ENCODE measurements at places on chromosomes 11 and 22.

- no peak for ATAC-seq
These were observed 197.9 kb downstream of the BRD1 start for GRCh38 chr22:49629586-49630447.

DNA sequence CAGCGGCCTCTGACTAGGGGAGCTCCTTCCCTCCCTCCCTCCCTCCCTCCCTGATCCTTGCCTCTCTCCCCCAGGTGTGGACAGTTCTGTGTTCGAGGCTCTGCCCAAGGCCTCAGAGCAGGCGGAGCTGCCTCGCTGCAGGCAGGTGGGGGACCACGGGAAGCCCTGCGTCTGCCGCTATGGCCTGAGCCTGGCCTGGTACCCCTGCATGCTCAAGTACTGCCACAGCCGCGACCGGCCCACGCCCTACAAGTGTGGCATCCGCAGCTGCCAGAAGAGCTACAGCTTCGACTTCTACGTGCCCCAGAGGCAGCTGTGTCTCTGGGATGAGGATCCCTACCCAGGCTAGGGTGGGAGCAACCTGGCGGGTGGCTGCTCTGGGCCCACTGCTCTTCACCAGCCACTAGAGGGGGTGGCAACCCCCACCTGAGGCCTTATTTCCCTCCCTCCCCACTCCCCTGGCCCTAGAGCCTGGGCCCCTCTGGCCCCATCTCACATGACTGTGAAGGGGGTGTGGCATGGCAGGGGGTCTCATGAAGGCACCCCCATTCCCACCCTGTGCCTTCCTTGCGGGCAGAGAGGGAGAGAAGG lies 11.1 kb upstream of the POU2F3 start:
- ATAC-seq, result no peak

- ATAC-seq, result peak; percentile 86
These were observed at the start of gene GRK3 for GRCh38 chr22:25564320-25564978. Gene GRK3 (plus strand): TSS chr22:25564675. CDS start chr22:25565041, 366 bp downstream.

DNA sequence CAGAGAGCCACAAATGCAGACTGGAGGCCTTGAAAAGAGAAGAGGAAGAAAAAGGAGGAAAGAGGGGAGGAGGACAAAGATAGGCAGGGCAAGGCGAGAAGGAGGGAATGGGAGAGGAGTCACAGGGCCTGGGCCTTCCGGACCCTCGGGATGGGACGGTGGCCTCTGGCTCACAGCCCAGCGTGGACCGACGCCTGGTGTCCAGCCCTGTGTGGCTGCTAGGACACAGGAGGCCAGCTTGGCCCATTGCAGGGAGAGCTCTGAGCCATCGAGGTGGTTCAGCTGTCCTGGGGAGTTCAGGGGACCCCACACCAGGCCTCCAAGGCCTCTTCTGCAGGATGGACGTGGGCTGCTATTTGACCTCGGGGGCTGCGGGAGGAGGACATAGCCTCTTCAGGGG lies 9.4 kb downstream of the MYO7A start:
- ATAC-seq, result no peak

GRCh38 chr11:69011624-69012091 lies 1.4 kb downstream of the MRGPRF start:
- no peak for ATAC-seq

- no peak for ATAC-seq
These were observed 7.2 kb upstream of the TMEM135 start for GRCh38 chr11:87030458-87031054.

- no peak for ATAC-seq
These were observed 45.1 kb downstream of the CEP57 start for GRCh38 chr11:95835351-95835750.

DNA sequence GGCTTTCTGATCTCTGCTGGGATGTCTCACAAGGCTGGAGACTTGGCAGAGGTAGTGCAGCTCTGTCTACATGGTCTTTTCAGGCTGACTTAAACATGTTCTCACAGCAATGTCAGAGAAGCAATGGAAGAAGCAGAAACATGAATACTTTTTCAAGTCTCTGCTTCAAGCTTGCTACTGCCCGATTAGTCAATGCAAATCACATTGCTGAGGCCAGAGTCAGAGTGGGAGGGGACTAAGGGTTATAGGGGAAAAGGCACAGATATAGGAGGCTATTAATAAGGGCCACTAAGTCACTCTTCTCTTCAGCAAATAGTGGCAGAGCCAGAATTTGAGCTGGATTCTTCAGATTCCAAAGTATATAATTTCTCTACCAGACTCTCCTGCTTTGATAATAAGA lies 390.5 kb downstream of the TMEM135 start:
- no peak for ATAC-seq

DNA sequence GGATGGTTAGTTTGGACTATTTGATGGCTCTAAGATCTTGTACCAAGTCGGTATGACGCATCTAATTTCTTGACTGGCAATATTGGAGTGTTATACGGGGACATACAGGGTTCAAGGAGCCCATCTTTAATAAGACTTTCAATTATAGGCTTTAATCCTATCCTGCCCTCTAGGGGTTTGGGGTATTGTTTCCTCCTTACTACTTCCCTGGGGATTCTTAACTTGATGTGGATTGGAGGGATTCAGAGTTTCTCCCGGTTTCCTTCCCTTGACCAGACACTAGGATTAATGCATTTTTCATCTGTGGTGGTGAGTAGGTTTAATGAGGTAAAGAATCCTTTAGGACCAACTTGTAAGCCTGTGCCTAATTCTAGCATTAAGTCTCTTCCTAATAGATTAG lies 18.8 kb downstream of the CYP2D6 start:
- ATAC-seq, result no peak

DNA sequence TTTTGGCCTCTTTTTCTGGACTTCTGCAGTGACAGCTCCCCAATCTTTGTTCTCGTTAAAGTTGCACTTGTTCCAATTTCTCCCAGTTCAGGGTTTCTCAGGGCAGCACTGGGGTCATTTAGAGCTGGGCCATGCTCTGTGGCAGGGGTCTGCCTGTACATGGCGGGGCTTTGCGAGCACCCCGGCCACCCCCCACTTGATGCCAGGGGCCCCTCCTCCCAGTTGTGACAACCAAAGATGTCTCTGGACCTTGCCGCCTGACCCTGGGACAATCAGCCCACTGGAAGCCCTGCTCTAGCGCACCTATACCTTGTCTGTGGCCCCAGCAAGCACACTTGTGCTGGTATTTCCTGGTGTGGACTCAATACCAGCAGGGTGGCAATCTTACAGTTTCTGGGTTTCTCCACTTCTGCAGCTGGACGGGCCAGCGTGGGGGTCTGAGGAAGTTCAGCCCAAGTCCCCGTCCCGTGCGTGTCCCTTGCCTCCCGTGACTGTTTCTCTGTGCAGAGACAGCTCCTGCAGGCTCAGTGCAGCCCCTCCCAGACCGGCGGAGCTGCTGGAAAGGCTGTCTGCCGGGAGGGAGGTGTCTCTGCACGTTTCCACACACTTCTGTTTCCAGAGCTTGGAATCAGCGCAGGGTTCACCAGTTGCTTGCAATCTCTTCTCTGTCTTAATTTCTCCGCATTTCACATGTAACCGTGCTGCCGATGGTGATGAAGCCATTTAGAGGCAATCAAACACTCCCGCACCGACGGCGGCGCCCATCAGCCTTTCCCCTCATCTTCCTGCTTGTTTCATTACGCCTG lies 1328.9 kb downstream of the BRD1 start:
- ATAC-seq, result no peak

- ATAC-seq, result no peak
These were observed 119.4 kb downstream of the ARHGAP8 start for GRCh38 chr22:44871782-44872181.

- ATAC-seq, result peak; percentile 48
These were observed 8.1 kb downstream of the PC start for GRCh38 chr11:66950112-66950535.

DNA sequence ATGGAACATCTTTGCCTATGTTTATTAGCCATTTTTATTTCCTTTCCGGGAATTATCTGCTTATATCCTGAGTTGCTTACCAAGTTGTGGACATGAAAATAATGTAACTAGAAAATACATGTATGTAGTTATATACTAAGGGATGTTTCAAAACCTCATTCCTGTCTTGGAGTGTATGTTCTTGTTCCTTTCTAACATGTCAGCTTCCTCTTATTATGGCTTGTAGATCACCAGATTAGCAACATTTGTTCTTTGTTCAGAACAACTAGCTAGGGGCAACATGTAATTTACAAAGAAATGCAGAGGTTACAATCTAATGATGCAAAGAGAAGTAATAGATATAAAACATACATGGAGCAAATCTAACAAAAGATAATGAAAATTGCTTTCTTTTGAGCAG lies 13.1 kb upstream of the TMEM123 start:
- no peak for ATAC-seq

GRCh38 chr11:22432291-22433093 lies 94.3 kb downstream of the SLC17A6 start:
- ATAC-seq, result peak; percentile 53

DNA sequence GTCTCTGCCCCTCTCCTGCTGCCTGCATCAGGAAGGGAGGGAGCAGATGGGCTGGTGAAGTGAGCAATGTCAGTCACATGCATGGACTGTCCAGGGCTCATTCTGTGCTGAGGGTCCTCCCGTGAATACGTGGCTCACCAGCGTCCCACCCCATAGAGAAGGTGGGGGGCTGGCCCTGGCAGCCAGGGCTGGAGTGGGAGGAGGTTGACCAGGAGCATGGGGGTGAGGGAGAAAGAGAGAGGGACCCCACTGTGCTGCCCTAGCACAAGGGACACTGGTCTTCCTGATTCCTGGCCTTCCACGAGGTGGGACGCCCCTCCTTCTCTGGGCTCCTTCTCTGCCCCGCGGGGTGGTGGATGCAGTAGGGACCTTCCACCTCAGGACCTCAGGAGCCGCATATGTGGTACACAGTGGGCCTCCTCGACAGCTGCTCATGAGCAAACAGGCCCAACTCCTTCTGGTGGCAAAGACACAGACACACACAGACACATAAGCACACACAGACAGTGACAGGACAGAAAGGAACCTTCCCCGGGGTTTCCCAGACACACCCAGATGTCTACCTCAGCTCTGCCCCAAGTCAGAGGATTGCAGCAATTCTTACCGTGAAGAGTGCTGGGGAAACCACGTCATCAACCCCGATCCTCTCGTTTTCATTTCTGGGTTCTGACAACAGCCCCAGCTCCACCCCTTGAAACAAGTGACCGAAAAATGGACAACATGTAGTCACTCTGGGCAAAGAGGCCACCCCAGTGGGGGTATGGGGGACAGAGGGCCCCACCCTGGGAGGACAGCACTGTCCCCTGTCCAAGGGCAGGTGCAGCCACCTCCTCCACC lies 3.6 kb upstream of the APOBEC3A start:
- ATAC-seq, result no peak

- ATAC-seq, result no peak
These were observed 31.0 kb downstream of the TMPRSS5 start for GRCh38 chr11:113675003-113675561.

DNA sequence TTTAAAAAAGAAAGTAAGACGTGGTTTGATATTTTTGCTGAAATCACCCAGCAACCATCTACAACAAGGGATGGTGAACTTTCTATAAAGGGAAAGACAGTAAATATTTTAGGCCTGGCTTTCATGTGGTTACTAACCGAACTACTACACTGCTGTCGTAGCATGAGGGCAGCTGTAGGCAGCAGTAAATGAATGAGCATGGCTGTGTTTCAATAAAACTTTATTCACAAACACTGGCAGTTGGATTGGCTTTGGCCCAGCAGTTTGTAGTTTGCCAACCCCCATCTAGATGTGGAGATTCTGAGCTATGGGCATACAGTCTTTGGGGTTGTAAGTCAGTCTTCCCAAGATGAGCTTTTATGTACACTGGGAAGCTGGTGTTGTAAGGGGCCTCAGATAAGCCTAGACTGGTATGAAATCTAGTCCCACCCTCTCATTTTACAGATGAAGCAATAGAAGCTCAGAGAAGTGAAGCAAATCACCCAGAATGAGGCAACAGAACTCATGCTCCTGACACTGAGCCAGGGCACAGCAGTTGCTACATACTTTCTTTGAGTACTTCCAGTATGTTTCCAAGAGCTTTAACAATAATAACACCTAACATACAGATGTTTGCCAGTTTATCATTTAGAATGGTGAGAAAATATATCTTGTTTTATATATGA lies 204.4 kb downstream of the ADAMTS15 start:
- peak; percentile 88 for ATAC-seq

DNA sequence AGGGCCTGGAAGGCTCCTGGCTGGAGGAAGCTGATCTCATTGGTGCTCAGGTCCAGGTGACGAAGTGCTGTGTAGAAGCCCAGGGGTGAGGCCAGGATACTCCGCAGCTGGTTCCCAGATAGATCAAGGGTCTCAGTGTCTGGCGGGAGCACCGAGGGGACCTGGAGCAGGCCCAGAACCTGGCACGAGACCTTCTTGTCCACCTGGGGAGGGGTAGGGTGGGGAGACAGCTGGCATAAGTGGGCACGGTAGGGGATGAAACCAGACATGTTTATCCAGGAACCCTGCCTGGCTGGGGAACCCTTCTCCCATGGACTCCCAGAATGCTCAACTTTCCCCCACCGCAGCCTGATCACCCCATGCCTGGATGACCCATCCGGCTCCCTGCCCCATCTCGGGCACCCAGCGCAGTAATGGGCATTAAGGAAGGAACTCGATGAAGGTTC lies 9.2 kb downstream of the LRRC32 start:
- no peak for ATAC-seq

GRCh38 chr22:21449531-21450319 lies 17.5 kb upstream of the TMEM191C start:
- ATAC-seq, result no peak

- ATAC-seq, result peak; percentile 79
These were observed 104.5 kb downstream of the UVRAG start for GRCh38 chr11:75919525-75919924.

DNA sequence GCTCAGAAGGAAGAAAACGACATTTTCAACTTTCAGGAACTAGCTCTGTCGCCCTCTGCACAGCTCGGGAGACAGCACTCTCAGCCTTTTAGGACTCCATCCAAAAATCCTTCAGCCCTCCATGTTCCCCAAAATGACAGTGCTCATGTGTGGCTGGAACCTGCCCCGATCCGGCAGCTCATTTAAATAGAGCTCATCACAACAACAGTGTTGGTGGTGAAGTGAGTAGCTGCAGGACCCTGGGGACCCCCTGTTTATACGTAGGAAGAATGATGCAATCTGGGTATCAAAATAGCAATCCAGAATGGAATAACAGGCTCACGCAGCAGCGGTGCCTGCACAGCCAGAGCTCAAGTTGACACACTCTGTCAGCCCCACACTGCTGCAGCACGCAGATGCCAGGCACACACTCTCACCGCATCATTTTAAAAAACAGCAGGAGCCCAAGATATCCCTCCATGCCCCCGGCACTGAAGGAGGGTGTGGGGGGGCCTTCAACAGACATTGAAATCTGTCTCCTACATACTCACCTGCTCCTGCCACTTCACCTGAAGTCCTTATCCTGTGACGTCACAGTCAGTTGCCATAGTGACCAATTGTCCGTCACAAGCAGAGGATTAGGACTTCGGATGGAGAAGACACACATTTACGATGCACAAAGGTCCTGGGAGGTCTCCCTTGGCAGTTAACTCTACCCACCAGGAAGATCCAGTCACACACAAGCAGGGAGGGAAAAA lies 24.0 kb downstream of the TRIM66 start:
- peak; percentile 48 for ATAC-seq

- ATAC-seq, result no peak
These were observed 4.7 kb downstream of the YDJC start for GRCh38 chr22:21624880-21625791.

- peak; percentile 48 for ATAC-seq
These were observed 43.7 kb downstream of the MED15 start for GRCh38 chr22:20550851-20551744.

Measured in gastroesophageal sphincter (tissue), 4 donors.